ENCODE measurements at places on chromosomes 13 and 19.

DNA sequence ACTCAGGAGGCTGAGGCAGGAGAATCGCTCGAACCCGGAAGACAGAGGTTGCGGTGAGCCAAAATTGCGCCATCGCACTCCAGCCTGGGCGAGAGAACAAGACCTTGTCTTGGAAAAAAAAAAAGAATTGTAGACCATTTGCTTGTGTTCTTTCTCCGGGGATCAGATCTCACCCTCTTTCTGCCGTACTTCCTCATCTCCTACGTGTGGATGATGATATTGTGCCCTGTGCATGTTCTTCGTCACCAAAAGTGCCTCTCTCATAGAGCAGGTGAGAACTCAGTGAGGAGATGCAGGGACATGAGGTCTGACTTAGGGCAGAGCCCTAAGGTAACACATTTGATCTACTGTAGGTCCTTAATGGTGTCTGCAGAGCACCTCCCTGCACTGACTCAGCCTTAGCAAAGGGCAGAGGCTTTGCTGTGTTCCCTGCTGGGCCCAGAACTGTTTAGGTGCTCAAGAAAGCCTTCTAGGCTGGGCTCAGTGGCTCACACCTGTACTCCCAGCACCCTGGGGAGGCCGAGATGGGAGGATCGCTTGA, 1.3 kb downstream of the APOC2 start:
- DNase-seq: no peak

- DNase-seq: peak; percentile 36
Measured at GRCh38 chr19:1847684-1848398, 442 bp downstream of the REXO1 start.

DNA sequence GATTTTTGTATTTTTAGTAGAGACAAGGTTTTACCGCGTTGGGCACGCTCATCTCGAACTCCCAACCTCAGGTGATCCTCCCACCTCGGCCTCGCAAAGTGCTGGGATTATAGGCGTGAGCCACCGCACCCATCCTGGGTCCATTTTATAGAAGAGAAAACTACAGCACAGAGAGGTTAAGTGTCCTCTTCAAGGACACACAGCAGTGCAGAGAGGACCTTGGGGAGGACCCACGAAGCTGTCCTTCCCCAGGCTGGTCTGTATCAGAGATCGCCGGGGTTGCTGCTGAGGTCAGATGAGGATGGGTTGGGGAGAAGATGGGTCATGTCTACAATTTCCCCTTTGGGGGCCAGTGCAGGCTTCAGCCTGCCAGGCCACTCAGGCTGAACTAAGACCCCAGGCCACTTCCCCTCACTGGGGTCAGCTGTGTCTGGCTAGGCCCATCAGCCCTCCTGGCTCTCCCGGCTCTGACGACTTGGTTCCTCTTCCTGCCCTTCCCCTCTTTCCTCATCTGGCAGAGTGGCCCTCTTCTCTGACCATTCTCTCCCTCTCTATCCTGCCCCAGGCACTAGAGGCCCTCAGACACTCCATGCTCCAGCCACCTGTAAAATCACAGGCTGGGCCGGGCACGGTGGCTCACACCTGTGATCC, 9.6 kb downstream of the MYO1F start:
- no peak for DNase-seq

- peak; percentile 49 for DNase-seq
Measured at GRCh38 chr13:25286308-25286968, 850 bp downstream of the MTMR6 start.

- no peak for DNase-seq
Measured at GRCh38 chr19:2288338-2288817, 6.4 kb upstream of the PEAK3 start.

Measured in fibroblast of the aortic adventitia (primary cell).